WTC11 (cell line): ENCODE measurements at places on chromosomes 2 and 18.

GRCh38 chr18:37306432-37306831 lies 259.2 kb downstream of the CELF4 start:
- no peak for DNase-seq

DNA sequence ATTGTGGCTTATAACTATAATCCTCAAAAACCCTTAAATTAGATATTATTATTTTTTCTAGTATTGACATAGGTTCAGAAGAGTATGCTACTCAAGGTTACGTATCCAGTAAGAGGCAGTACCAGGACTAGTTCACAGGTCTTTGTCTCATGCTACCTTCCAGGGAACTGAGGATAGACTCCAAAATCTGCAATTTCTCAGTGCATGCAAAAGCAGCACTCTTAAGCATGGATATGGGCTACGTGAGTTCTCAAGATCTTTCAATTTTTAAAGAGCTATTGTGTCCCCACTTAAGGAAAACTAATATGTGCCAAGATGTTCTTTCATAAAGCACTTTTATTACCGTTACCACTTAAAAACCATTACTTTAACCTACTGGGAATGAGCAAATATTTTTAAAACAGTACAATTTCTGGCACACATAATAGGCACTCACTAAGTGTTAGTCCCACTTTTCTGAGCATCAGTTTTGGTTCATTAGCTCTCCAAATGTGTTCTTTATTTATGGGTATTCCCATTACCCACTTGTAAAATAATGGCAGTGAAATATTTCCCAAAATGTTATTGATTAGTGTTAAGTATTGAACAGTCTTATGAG lies 113.8 kb upstream of the TTN start:
- DNase-seq = no peak

GRCh38 chr2:157056200-157056676 lies 201.3 kb upstream of the GALNT5 start:
- DNase-seq = no peak

GRCh38 chr2:86301009-86301408 lies 36.4 kb downstream of the REEP1 start:
- DNase-seq = no peak

GRCh38 chr2:116819355-116819754 lies 995.1 kb upstream of the DDX18 start:
- no peak for DNase-seq

DNA sequence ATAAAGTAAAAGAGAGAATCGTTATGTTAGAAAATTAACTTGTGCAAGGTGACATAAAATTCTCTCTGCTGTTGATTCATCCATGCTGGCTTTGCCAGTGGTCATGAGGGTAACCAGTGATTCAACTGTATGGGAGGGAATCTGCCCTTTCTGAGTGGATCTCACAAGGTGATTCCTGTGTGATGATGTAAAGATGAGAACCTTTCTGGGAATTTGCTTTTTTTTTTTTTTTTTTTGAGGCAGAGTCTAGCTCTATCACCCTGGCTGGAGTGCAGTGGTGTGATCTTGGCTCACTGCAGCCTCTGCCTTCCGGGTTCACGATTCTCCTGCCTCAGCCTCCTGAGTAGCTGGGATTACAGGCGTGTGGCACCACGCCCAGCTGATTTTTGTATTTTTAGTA lies 23.3 kb downstream of the RAB31 start:
- DNase-seq = no peak
